Dermis microvascular lymphatic vessel endothelial cell (primary cell): ENCODE measurements at places on chromosomes 3 and 15.

DNA sequence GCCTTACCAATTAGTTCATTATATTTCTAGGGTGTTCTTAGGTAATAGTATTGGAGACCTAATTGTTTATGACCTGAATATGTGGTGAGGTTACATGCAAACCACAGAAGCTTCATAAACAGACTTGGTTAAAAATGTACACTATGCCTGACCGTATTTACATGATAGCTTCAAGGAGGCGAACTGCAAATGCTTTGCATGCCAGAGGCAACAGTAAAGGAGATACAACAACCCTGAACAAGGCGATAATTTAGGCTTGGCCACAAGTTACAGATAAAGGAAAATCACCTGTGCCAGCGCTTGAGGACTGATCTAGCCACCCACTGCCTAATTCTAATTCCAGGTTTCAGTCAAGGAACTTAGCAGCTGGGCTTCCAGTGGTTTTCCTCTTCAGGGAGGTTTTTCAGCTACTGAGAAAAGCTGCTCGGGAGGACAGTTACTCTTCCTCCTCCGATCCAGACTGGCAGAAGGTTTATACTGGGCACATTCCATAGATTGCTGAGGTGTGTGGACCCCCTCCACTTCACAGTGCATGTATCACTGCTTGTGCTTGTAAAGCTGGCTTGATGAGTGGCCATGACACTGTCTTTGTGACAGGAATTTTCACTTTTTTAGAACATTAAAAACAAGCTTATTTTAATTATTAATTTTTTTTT is 95.6 kb downstream of the DHX36 start:
- DNase-seq = no peak

- DNase-seq = no peak
Observed at GRCh38 chr3:8645712-8646111, 1.1 kb upstream of the SSUH2 start.

- DNase-seq = no peak
Observed at GRCh38 chr3:79414806-79415205, 353.0 kb downstream of the ROBO1 start.

DNA sequence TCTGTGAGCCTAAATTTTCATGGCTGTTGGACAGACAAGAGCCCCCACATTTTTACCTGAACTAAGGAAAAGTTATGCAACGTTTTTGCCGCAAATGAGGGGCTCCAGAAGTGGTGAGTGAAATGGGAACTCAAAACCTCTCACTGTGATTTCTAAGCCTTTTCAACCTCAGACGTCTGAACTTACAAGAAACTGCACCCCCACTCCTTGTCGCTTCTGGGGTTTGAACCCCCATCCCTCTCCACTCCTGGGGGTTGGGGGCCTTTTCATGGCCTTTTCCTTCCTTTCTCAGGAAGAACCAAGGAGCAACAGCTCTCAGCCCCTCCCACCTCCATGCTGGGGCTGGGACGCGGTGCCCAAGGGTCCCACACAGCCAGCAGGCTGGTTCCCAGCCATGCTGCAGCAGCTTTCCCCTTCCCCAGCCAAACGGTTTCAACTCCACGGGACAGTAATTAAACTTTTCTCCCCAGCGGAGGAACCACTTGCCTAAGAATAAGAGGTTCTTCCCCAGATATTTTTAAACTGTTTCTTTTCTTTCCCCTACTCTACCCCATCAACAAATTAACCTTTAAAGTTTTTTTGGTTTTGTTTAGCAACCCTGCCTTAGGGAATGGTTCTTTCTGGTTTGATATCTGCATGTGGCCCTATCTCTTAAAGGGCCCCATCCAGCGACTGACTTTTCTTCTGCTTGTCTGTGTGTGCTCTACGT is 387.6 kb upstream of the CBLB start:
- no peak for DNase-seq

GRCh38 chr3:38990621-38991020 is 61.1 kb downstream of the SCN11A start:
- DNase-seq = no peak
